NCI-H460 (cell line): ENCODE measurements at places on chromosomes 5 and 9. TPM values are rescaled to one million over a fixed set of nuclear protein-coding genes. Genes with fewer than 3 reads are reported as not detected.

Gene MGAT1
- total RNA-seq, result 52.9 and 56.5 TPM in 2 replicates

Gene PNPLA7
- total RNA-seq, result 0.10 and 0.26 TPM in 2 replicates

Gene PCDHGA7
- total RNA-seq, result 0.54 and 0.55 TPM in 2 replicates

Gene FCN1
- total RNA-seq, result not detected in 2 replicates

Gene CEP72
- 22.9 and 29.0 TPM in 2 replicates for total RNA-seq

Gene OLFM1
- 32.0 and 37.9 TPM in 2 replicates for total RNA-seq

Gene OBP2B
- not detected in 2 replicates for total RNA-seq

Gene EQTN
- not detected in 2 replicates for total RNA-seq

Gene ASPN
- not detected in 2 replicates for total RNA-seq

Gene EPB41L4B
- 23.1 and 24.5 TPM in 2 replicates for total RNA-seq

Gene TLE1
- 7.3 and 9.8 TPM in 2 replicates for total RNA-seq

Gene FOXI1
- total RNA-seq, result not detected in 2 replicates

Gene TMEM174
- total RNA-seq, result not detected in 2 replicates
